ENCODE measurements at places on chromosomes 2 and 18.

GRCh38 chr2:67448648-67449047, 51.5 kb downstream of the ETAA1 start:
- no peak for DNase-seq

DNA sequence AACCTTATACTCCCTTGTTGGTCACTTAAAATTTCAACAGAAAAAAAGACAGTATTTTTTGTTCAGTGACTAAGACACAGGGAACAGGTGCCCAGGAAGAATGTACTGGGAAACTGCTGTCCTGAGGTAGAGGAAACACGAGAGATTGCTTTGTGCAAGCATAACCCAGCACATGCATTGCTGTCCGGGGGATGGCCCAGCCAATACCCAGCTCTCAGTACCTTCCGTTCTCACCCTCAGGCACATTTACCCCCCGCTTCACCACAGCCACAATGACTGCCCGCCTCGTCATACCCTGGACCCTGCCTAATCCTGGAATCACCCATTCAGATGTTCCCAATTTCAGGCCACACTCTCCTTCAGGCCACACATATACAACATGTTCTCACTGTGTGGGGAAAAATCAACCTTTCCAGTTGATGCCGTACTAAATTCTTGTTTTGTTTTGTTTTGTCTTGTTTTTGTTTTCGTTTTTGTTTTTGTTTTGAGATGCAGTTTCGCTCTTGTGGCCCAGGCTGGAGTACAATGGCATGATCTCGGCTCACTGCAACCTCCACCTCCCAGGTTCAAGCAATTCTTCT, 140.7 kb downstream of the ESCO1 start:
- DNase-seq: no peak

DNA sequence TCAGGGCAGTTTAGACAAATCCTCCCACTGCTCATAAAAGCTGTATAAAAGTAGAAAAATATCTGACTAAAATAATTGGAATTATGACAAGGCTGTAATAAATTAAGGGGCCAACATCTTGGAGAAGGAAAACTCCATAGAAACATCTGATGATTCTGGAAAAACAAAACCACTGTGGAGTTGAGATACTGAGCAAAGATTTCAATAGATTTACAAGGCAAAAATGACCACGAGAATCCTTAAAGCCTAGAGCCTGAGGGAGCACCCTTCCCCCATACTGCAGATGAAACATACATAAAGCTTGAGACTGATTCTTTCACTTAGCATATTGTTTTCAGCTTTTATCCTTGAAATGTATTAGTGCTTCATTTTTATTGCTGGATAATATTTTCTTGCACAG, 286.4 kb upstream of the MMADHC start:
- no peak for DNase-seq

- no peak for DNase-seq
Measured at GRCh38 chr2:69683170-69683971, 39.8 kb upstream of the AAK1 start.

DNA sequence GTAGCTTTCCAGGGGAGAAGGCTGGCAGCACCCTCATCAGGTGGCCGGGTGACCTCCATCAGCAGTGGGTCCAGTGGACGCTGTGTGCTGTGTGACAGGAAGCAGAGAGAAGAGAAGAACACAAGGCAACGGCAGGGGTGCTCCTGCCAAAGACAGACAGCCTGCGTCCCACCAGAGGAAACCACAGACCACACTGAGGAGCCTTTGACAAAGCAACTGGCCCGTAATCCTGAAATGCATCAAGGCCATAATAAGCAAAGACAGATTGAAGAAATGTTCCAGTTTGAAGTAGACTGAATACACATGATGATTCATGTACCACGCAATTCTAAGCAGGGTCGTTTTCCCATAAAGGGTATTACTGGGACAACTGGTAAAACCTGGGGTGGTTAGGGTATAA, 172.4 kb downstream of the FBXO15 start:
- no peak for DNase-seq

DNA sequence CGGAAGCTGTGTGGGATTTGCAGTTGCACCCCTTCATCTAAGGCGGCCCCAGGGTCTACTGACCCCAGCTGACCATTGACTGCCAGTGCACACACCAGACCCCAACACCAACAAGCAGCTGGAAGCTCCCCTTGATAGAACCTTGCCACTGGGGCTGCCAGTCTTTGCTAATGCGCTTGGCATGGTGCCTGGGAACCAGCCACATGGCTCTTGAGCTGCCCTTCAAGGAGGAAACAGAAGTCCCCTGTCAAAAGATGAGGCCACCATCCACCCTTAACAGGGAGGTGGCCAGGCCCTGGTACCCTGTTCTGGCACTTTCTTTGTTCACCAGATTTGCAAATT, 8.6 kb downstream of the ALPI start:
- DNase-seq: no peak

- DNase-seq: no peak
Measured at GRCh38 chr2:200128296-200128695, 172.9 kb downstream of the MAIP1 start.

- no peak for DNase-seq
Measured at GRCh38 chr2:100067784-100068183, 74.6 kb downstream of the AFF3 start.

DNA sequence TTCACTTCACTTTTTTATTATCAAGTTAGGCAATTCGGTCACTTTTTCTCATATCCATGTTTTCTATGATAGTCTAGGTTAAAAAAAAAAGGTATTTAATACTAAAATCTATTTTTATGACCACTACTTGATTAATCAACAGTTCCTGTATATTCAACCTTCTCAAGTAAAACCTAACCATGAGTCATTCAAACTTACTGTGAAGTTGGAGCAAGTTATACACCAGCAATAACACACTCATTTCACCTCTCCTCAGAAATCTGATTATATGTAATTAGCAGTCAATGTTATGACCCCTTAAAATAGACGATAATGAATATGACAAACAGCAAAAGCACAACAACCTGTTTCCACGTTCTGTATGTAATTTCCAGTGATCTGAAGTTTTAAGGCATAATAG, 35.0 kb upstream of the ADAM17 start:
- DNase-seq: no peak

DNA sequence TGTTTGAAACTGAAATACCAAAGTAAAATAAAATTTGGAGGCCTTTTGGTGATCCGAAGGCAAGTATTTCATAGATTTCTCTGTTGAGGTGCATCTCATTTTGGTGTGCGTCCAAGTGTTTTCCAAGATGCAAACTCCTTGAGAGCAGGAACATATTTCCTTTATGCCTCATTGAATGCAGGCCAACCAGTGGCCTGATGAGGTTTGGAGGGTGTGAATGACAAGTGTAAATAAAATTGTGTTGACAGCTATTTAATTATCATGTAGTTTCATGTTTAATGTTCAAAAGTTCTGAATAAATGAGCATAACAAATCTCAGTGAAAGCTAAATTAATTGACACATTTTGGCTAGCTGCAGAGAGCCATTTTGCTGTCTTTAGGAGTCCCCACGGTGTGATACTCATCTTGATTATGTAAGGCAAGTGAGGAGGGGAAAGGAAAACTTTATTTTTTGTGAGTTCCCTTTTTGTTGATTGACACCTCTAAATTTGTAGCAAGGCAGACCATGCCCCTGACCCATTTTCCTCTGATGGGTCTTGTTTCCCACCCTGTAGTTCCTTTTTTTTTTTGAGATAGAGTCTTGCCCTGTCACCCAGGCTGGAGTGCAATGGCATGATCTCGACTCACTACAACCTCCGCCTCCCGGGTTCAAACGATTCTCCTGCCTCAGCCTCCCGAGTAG, 6.3 kb upstream of the LTBP1 start:
- DNase-seq: no peak

- DNase-seq: no peak
Measured at GRCh38 chr2:207087046-207087902, 78.5 kb downstream of the KLF7 start.

- no peak for DNase-seq
Measured at GRCh38 chr18:62944454-62944853, 229.1 kb downstream of the PHLPP1 start.

DNA sequence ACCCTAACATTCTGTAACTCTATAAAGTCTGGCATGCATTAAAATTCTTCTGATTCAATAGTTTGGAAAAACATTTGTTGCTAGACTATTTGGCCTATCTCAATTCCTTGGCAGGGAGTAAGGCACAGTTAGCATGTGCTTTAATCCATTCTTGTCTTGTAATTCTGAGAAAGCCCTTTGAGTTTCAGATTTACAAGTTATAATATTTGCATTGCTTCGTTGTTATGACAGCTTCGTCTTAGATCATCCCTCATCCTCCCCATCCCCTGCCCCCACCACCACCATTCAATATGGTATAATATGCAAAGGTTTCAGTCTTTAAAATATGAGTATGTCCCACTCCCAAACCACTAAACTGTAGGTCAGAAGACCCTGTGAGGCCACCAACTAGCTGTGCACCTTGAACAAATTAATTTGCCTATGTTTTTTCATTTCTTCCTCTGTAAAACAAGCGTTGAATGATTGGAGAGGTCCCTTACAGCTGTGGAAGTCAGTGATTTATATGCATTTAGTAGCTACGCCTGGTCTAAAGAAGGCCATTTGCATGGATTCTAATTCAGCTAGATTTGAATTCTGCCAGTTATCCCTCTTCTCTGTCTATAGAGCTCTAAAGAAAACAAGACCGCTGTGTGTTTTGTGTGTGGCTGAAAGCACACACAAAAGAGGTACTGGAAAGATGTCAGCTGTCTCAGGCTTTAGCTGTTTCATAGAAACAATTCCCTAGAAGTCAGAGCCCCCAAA, 591 bp downstream of the C2orf80 start:
- no peak for DNase-seq

DNA sequence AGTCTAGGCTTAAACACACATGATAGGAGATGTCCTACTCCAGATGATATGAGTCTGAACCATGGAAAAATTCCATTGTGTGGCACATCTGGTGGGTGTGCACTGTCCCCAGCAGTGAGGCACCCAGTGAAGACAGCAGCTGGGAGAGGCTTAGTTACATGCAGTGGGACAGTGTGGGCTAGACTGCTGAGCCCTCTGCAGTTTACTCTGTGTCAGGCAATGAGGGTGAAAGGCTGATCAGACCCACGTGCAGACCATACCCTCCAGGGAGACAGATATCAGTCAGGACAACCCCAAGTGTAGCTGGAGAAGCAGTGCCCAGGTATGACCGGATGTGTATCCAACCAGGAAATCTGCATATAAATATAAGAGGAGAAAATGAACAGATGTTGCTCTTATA, 13.4 kb downstream of the IL37 start:
- no peak for DNase-seq

DNA sequence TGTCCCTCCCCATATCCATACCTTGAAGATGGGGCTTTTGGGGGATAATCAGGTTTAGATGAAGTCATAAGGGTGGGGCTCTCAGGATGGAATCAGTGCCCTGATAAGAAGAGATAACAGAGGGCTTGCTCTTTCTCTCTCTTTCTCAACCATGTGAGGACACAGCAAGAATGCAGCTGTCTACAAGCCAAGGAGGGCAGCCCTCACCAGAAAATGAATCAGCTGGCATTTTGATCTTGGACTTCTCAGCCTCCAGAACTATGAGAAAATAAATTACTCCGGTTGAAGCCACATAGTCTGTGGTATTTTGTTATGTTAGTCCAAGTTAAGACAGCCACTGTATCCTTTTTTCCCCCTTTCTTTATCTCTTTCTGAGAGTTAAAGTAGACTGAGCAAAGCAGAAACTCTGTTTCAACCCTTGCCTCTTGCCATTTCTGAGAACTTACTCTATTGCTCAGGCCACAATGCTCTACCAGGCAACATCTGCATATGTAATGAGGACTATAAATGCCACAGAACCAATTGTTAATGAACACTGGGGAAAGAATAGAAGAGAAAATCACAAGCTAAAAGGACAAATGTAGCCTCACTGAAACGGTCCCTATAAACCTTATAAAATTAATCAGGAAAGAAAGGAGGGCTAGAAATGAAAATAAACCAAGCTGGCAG, 56.9 kb downstream of the SRBD1 start:
- no peak for DNase-seq

DNA sequence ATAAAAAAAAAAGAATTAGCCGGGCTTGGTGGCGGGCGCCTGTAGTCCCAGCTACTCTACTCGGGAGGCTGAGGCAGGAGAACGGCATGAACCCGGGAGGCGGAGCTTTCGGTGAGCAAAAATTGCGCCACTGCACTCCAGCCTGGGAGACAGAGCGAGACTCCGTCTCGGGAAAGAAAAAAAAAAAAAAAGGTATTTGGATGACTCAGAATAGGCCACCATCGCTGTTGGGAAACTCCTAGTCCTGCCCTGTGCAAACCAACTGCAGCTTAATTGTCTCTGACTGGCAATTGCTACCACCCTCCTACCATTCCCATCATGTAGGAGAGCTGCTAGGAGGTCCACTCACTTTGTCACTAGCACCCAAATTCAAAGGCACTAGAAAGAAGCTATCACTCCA, 43.5 kb downstream of the ATP8B1 start:
- no peak for DNase-seq

DNA sequence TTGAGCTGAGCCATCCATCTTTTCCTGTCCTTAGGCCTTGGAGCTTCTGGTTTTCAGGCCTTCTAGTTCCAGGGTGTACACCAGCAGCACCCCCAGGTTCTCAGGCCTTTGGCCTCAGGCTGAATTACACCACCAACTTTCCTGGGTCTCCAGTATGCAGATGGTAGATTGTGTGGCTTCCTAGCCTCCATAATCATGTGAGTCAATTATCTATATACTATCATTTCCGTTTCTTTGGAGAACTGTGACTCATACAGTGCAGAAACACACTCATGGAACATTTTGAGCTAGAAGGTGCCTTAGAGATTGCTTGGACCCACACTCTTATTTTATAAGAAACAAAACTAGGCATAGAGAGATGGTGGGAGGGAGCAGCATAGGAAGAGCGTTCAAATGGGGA, 167.4 kb downstream of the NCK2 start:
- DNase-seq: no peak

DNA sequence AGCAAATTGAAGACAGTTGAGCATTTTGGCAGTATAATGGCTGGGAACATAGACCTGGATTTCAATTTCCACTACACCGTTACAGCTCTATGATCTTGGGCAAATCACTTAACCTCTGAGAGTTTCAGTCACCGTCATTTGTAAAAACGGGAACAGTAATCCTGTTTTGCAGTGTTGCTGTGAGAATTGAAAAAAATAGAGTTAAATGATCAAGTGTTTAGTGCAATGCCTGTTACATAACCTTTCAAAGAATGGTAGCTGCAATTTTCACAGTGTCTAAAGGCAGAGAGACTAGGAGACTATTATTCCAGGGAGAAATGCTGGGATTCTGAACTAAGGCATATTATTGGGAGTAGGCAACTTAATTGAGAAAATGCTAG, 2.0 kb downstream of the AGPS start:
- no peak for DNase-seq

- no peak for DNase-seq
Measured at GRCh38 chr2:138752197-138752956, 27.8 kb downstream of the NXPH2 start.
